SK-N-SH (cell line): ENCODE measurements at places on chromosomes 6 and 20. TPM values are rescaled to one million over a fixed set of nuclear protein-coding genes. Genes with fewer than 3 reads are reported as not detected.

Gene VIP
- polyA plus RNA-seq, result 2.5 and 4.8 TPM in 2 replicates

Gene PDYN
- not detected in 2 replicates for polyA plus RNA-seq

Gene RIN2
- 6.3 and 6.8 TPM in 2 replicates for polyA plus RNA-seq

Gene SLC32A1
- polyA plus RNA-seq, result not detected in 2 replicates

Gene ZNF391
- 0.77 and 1.1 TPM in 2 replicates for polyA plus RNA-seq

Gene WFDC10B
- polyA plus RNA-seq, result not detected in 2 replicates

Gene LRRN4
- polyA plus RNA-seq, result 0.05 TPM in 1 of 2 replicates, not detected in the other

Gene CST5
- polyA plus RNA-seq, result not detected in 2 replicates

Gene OR2J3
- polyA plus RNA-seq, result not detected in 2 replicates

Gene CALHM4
- not detected in 2 replicates for polyA plus RNA-seq

Gene HLA-DPB1
- polyA plus RNA-seq, result 1.0 and 2.0 TPM in 2 replicates

Gene ANKRD66
- polyA plus RNA-seq, result not detected in 2 replicates

Gene GSTA3
- polyA plus RNA-seq, result not detected in 2 replicates

Gene EDN3
- polyA plus RNA-seq, result 0.02 and 0.05 TPM in 2 replicates

Gene SLCO4A1
- 0.33 and 0.36 TPM in 2 replicates for polyA plus RNA-seq

Gene NOX3
- polyA plus RNA-seq, result 0.02 TPM in 1 of 2 replicates, not detected in the other

Gene PAX1
- not detected in 2 replicates for polyA plus RNA-seq

Gene FUCA2
- 37.6 and 41.0 TPM in 2 replicates for polyA plus RNA-seq

Gene CD109
- polyA plus RNA-seq, result 19.7 and 27.8 TPM in 2 replicates

Gene DNMT3B
- 2.2 and 2.4 TPM in 2 replicates for polyA plus RNA-seq

Gene DYNLT2
- polyA plus RNA-seq, result 0.81 and 1.3 TPM in 2 replicates

Gene PI16
- 0.02 TPM in 1 of 2 replicates, not detected in the other for polyA plus RNA-seq

Gene PLCB4
- 5.5 and 7.0 TPM in 2 replicates for polyA plus RNA-seq

Gene ECI2
- 43.7 and 45.1 TPM in 2 replicates for polyA plus RNA-seq

Gene RIMS4
- polyA plus RNA-seq, result 0.13 and 0.44 TPM in 2 replicates
